Fibroblast of mammary gland (primary cell): ENCODE measurements at places on chromosomes 6 and 20.
A peak's percentile ranks its signal among the peaks of the same experiment; 100 is the strongest.

DNA sequence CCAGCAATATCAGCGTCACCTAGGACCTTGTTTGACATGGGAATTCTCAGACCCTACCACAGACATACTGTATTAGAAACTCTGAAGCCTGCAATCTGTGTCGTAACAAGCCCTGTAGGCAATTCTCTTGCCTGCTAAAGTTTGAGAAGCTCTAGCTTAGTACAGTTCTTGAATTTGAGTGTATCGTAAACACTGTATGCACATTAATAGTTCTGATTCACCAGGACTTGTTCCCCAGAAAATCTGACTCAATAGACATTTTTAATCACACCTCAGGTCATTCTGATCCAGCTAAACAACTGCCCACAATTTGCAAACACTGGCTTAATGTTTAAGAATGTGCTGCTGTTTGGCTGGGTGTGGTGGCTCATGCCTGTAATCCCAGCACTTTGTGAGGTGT lies 414.3 kb downstream of the TFAP2A start:
- DNase-seq, result no peak

DNA sequence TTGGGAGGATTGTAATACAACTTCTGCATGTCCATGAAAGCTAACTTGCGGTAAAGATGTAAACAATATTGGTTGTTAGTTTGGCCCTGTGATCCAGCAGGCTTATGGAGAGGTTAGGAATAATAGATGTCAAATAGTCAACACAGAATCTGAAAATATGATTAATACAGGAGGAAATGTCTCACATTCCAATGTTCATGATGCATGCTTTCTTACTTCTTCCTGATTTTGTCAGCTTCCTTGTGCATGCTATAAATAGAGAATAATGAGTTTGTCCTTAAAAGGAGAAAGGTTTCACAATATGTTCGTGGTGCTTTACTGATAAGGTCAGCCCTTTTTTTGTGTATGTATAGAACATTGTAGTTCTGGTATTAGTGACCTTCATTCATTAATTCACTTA lies 136.7 kb downstream of the MMUT start:
- peak; percentile 42 for DNase-seq

- peak; percentile 84 for DNase-seq
Measured at GRCh38 chr20:50186151-50186885, 4.3 kb upstream of the CEBPB start.

- no peak for DNase-seq
Measured at GRCh38 chr20:52643034-52643433, 329.1 kb upstream of the TSHZ2 start.

GRCh38 chr20:8331740-8332412 lies 199.8 kb downstream of the PLCB1 start:
- DNase-seq, result peak; percentile 79

GRCh38 chr6:43052842-43053544 lies 658 bp downstream of the CUL7 start:
- no peak for DNase-seq

DNA sequence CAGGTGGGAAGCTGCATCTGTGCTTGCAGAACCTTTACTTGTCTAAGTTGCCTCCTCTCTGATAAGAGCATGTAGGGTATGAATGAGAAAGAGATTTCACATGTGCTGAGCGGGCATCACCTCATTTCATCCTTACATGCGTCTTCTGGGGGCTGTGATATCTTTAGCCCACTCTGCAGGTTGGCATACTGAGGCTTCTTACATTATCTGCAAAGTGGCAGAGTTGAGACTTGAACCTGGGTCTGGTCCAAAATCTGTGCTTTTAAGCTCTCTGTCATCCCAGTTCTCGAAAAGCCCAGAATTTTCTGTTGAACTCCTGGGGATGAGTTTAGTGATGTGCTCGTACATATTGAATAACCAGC lies 2.0 kb upstream of the SRC start:
- DNase-seq, result no peak

GRCh38 chr6:142035890-142036289 lies 96.8 kb upstream of the GJE1 start:
- no peak for DNase-seq

GRCh38 chr6:111884068-111884467 lies 10.8 kb upstream of the FYN start:
- DNase-seq, result no peak

DNA sequence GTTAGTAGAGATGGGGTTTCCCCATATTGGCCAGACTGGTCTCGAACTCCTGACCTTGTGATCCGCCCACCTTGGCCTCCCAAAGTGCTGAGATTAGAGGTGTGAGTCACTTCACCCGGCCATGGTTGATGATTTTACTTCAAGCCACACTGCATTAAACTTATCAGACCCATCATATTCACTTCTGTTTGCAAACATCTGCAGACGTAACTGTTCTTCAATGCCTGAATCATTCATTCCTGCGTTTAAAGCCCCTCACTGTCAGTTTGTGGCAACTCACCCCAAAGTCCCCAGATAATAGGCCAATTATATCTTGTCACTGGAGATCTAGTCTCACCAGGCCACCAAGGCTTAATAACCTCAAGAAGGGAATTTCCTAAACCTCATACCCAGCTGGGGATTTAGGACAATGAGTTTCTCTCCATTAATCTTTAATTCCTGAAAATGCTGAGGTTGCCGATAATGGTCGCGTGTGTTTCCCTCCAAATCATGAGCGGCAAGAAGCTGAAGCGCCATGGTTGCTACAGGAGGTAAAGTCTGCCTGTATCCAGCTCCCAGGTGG lies 229.6 kb downstream of the LY86 start:
- DNase-seq, result no peak

GRCh38 chr20:17836303-17836861 lies 132.2 kb downstream of the SNX5 start:
- DNase-seq, result peak; percentile 96

DNA sequence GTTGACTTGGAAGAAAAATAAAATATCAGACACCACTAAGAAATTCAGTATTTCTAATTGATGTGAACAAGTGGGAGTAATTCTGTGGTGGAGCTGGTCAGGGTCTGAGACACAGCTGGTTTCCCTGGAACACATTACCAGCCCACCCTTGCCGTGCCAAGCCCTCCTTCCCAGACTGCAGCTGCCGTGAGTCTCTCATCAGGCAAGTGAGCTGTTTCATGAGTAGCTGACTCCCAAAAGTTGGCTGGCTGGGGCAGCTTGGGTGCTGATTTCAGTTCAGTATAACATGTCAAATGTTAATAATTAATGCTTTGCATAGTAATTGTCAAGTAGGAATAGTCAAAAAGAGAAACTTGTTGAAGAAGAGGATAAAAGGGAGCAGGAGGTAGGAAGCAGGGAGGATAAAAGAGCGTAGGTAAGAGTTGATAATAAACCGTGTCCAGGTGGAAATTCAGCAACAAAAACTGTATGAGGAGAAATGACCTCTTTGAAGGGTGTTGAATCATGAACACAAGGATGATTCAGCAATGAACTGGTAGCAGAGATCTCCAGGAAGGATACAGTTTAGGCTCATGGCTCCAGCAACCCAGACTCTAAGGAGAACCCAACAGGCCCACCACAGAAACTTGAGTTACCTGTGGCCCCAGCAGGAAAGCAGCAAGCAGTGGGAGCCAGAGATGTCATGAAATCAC lies 110.9 kb upstream of the SSTR4 start:
- DNase-seq, result peak; percentile 15

GRCh38 chr20:17966432-17967310 lies 1.9 kb downstream of the SNX5 start:
- DNase-seq, result peak; percentile 60

- DNase-seq, result peak; percentile 72
Measured at GRCh38 chr6:107237992-107238660, 122.8 kb upstream of the BEND3 start.

GRCh38 chr6:89122625-89123024 lies 4.8 kb upstream of the SRSF12 start:
- peak; percentile 50 for DNase-seq

- DNase-seq, result peak; percentile 7
Measured at GRCh38 chr6:142301651-142302391, at the start of gene ADGRG6. ADGRG6 (plus strand) TSS chr6:142302007; CDS start chr6:142302330, 323 bp downstream.

DNA sequence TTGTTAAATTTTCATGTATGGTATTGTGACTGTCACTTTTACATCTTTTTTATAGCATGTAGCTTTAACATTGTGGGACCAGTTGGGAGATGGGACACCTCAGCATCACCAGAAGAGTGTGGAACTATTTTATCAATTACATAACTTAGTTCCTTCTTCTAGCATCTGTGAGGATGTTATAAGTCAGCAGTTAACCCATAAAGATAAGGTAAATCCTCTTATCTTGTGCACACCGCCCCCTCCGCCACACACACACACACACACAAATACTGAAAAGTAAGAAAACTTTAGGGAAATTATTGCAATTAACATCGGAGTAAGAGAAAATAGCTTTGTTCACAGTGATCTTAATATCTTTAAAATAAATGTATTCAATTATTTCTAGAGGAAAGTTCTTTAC lies 60.9 kb downstream of the PGM3 start:
- no peak for DNase-seq

DNA sequence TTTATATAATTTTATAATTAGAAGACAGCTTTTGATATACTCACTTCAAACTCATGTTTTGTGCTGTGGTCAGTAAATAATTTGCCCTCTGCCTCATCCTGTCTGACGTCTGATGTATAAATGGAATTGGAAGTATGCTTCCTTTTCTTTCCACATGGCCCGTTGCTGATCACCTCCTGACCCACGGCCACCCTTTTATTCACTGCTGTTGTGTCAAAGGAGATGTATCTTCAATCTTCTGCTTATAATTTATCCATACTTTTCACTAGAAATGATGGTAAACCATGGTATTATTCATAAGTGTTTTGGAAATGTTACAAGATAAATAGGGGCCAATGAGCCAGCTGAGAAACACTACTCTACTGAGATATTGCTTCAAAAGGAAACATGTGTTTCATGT lies 841.8 kb downstream of the PHF3 start:
- peak; percentile 65 for DNase-seq

GRCh38 chr6:30884521-30885480 lies 482 bp downstream of the DDR1 start:
- DNase-seq, result no peak

GRCh38 chr6:42029062-42029685 lies 21.1 kb upstream of the TAF8 start:
- no peak for DNase-seq

- no peak for DNase-seq
Measured at GRCh38 chr6:108650325-108650724, 89.6 kb downstream of the FOXO3 start.

DNA sequence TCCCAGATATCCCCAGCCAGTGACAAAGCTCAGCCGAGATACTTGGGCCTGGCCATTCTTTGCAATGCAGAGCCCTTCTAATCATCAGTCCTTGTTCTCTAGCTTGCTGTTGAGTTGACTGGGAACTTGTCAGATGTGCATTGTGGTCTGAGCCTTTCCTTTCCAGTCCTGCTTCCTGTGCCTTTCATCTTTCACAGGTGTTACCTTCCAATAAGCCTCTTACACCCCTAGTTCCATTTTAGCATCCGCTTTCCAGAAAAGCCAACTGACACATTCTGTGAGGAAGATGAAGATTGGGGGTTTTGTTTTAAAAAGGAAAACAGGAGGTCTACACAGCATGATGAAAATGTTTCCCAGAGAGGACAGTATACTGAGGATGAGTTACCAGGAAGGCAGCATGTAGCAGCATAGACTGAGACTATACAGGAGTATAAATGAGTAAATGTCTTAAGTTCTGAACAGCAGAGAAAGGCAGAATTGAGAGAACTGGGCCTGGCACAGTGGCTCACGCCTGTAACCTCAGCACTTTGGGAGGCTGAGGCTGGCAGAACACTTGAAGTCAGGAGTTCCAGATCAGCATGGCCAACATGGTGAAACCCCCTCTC lies 5.6 kb upstream of the CEP85L start:
- no peak for DNase-seq

- DNase-seq, result no peak
Measured at GRCh38 chr20:53711333-53712211, 117.9 kb upstream of the ZNF217 start.

- no peak for DNase-seq
Measured at GRCh38 chr20:16427571-16427970, 145.7 kb downstream of the KIF16B start.

GRCh38 chr20:46701556-46701955 lies 7.9 kb upstream of the SLC2A10 start:
- DNase-seq, result peak; percentile 67

DNA sequence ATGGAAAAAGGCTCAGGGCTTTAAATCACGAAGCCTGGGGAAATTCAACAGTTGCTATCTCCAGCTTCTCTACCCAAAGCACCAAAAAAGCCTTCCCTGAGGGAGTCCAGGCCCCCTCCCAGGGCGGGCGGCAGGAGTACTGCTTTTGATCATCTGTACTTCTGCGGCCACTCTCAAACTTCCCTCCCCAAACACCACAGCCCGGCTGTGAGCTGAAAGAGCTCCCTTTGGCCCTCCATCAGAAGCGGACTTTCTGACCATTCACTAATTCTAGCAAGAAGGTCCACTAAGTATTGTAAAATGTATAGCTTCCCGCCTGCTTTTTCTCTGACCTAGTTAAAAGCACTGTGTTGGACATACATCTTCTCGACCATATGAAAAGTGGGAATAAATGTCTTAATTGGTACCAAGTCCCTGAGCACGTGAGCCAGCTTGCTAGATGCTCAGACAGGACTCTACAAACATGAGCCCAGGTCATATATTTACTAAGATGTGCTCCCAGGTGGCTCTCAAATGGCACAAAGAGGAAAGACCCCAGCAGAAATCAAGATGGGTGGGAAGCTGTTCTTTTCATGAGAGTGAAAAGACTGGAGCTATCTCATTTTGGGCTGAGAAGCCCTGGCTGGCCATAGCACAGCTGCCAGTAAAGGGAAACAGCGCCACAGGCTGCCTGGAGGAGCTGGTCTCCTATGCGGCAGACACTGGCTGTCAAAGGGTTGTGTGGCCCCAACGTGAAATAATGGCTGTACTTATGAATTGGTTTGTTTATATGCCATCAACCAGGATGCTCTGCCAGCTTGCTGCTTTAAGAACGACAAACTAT lies 58.6 kb downstream of the GFOD1 start:
- DNase-seq, result no peak

GRCh38 chr6:134201716-134202115 lies 116.2 kb downstream of the SGK1 start:
- DNase-seq, result no peak

DNA sequence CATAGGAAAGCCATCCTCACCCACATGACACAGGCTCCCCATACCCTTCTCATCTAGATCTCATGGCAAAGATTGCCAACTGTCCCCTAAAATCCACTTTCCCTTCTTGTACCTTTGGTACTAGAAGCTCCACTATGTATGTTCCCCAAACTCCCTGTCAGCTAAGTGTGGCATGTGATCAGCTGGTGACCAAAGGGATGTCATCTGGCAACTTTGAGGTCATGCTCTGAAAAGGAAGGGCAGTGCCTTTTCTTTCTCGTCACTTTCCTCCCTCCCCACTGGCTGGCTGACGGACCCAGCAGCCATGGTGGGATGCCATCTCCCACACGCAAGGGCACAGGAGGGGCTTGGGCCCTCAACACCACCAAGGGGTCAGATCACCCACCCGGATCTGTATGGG lies 23.8 kb upstream of the TAF8 start:
- DNase-seq, result no peak

GRCh38 chr6:149888659-149889058 lies 9.3 kb downstream of the RAET1E start:
- peak; percentile 67 for DNase-seq

GRCh38 chr6:132736239-132736638 lies 21.5 kb downstream of the VNN2 start:
- no peak for DNase-seq

- DNase-seq, result no peak
Measured at GRCh38 chr6:14434916-14435690, 317.5 kb downstream of the CD83 start.

- no peak for DNase-seq
Measured at GRCh38 chr6:5778317-5778857, 228.3 kb downstream of the NRN1 start.
